Psoas muscle (tissue), 8 donors: ENCODE measurements at places on chromosomes 16 and 17.

DNA sequence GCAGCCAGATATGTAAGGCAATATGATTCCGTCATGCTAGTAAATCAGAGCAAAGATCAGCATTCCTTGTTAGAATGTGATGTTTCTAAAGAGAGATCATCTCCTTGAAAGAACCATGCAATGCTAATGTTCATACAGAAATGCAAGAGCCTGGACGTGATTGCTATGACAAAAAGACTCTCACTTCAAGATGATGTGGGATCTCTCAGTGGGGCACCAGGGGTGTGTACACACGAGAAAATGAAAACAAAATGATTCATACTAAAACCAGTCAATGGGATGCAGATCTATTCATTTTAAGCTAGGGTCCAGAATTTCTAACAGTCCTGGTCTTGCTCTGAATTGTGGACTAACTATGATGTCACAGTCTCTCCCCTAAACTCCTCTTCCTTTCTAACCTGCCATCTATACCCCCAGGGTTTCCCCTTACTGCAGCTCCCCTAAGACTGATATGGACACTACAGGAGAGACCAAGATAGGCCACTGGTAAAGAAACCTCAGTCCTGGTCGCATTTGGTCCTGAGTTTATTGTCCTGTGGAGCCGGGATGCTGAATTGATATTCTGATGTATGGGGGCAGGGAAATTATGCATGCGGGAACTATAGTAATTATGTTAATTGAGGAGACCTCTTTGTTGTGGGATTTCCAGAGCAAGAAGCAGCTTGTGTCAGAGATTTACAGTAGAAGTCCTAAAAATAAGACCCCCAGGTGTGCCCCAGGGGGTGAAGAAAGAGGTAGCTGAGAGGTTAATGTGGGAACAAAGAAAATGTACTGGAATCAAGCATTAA lies 179.0 kb downstream of the PMP22 start:
- no peak for DNase-seq

DNA sequence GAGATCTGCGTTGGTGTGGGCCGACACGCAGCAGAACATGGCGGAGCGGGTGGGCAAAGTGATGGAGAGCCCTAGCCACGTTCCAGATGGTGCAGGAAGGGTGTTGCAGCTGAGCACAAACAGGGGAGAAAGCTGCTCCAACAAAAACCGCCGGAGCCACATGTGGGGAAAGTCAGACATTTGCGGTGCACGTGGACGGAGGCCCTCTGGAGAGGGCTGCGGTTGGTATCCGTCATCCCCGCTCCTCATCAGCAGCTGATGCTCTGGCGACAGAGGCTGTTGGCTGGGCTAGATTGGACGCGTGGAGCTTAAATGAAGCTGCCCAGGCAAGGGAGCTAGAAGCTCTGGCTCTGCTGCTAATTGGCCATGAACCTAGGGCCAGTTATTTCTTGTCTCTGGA lies 43.5 kb upstream of the ADCY9 start:
- DNase-seq = no peak

GRCh38 chr17:42855048-42855596 lies 4.1 kb downstream of the AOC3 start:
- DNase-seq = no peak

GRCh38 chr16:76409706-76410105 lies 132.5 kb downstream of the CNTNAP4 start:
- no peak for DNase-seq

DNA sequence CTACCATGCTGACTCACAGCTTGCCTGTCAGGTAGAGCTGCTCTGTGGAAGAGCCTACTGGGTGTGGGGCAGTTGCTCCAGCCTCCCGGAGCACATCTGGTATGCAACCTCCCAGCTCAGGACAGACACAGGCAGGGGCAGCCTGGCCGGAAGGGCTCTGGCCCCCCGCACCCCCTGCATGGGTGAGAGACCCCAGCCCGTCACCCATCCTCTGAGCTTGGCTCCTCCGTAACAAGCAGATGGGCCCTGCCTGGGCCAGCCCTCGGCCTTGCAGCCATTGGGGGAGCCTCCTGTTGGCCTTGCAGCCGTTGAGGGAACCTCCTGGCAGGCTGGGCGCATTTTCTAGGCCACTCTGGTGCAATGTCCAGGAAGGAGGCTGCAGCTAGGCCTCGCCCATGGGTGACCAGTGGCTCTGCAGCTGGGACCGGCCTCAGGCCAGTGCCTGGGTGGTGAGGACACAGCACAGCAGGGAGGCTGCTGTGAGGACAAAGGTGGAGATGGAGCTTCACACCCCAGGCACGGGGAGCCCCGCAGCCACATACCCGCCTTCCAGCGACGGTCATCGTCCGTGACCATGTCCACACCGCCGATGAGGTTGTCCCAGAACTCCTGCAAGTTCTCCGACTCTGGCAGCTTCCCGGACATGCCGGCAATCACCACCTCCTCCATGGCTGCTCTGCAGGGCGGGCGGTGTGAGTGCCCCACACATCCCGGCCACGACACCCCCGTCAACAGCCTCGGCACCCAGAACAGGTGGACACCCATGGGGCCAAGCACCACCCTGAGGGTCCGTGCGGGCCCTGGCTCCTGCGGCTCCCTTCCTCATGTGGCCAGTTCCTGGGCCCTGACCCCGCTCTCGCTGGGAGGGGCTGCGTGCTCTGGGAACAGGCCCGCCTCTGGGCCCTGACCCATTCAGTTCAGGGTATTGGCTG lies 2.0 kb downstream of the FASN start:
- peak; percentile 55 for DNase-seq

- no peak for DNase-seq
Measured at GRCh38 chr17:63780507-63780906, 6.5 kb downstream of the DDX42 start.

DNA sequence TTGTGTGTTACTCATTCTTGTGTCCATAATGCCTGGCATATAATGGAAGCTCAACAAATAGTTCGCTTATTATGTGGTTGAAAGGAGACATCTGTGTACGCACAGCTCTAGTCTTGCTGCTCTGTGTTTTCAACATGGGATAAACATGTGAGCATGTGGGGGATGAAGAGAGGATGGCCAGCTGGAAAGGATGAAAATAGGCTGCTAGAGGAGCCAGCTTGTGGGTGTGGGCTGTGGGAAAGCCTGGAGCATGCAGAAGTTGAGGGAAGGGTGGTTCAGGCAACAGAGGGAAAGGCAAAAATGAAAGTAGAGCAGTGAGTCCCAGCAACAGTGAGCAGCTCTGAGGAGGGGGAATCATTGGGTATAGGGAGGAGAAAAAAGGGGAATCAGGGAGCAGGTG lies 324.6 kb upstream of the CDH11 start:
- DNase-seq = no peak

GRCh38 chr17:2863204-2863603 lies 67.0 kb downstream of the RAP1GAP2 start:
- no peak for DNase-seq

DNA sequence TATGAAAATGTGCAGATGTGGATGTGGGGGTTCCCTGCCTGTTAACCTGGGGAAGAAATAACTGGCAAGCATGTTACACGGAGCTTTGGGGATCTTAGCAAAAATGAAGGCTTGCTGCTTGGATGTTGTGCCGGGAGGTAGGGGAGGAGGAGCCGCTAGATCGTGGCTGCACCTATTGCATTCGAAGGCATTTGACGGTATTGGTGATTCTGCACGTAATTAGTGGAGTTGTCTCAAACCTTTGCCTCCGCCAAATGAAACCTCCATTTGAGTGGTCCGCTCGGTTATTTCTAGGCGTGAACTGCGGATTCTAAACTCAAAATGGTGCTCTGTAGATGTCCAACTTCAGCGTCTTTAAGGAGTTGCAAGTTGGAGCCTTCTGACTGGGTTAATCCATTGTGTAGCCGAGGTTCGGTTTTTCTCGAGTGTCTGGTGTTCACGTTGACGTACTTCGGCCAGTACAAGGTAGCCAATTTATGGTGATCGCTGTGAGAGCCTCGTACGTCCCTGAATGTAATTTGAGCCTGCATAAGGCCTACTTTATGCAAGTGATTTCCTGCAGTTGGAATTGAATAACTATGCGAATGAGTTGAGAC lies 1.5 kb downstream of the TNRC6C start:
- no peak for DNase-seq

DNA sequence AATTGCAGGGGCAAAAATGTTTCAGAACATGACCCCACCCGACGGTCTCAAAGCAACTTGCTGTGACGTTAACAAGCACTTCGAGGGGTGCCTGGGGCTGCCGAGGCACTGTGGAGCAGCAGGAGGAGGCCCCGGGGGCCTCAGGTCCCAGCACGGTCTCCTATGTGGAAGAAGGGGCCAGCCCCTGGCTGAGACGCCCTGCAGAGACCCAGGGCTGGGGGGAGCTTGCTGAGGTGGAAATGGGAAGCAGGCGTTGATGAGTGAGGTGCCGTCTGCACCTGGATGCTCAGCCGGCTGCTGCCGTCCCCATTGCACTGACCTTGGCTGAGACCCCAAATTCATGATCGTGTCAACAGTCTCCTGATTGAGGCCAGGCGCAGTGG lies 46.5 kb downstream of the NT5M start:
- DNase-seq = no peak

GRCh38 chr17:14792746-14793145 lies 472.4 kb downstream of the PMP22 start:
- DNase-seq = no peak

DNA sequence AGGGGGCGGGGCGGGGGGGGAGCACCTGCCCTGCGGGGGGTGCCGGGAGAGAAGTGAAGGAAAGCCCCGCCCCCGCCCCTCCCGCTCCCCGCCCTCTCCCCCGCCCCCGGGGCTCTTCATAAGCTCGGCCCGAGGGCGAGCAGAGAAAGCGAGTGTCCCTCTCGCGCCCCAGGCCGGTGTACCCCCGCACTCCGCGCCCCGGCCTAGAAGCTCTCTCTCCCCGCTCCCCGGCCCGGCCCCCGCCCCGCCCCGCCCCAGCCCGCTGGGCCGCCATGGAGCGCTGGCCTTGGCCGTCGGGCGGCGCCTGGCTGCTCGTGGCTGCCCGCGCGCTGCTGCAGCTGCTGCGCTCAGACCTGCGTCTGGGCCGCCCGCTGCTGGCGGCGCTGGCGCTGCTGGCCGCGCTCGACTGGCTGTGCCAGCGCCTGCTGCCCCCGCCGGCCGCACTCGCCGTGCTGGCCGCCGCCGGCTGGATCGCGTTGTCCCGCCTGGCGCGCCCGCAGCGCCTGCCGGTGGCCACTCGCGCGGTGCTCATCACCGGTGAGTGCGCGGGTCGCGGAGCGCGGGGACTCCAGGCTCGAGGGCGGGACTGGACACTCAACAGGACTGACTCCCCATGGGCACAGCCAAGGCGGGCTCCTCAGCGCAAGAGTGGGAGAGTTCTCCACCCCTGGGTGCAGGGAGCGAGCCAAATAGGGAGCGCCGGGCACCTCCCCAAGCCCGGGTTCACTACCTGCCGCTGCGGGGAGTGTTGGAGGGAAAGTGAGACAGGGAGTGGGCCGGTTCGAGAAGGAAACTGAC lies at the start of gene HSD11B2:
Gene HSD11B2 (plus strand): TSS at position 145 of the 798 bp plus-strand sequence. CDS start 128 bp downstream, at position 273.
- peak; percentile 82 for DNase-seq

- DNase-seq = no peak
Measured at GRCh38 chr17:49676276-49676868, 1.5 kb downstream of the SPOP start.

DNA sequence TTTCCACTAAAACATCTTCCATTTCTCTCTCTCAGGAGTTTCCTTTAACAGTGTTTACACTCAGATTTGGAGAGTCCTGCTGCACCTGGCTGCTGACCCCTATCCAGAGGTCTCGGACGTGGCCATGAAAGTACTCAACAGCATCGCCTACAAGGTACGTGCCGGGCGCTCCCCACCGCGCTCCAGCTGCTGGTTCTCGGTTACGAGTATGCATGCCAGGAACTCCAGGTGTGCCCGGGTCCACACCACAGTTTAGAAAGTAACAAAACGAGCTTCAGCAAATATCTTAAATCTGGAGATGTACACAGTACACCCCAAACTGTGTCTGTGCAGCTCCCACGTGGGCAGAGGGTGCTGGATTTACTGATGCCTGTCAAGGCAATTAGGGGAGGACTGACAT lies 82.9 kb upstream of the CHMP6 start:
- DNase-seq = peak; percentile 9

DNA sequence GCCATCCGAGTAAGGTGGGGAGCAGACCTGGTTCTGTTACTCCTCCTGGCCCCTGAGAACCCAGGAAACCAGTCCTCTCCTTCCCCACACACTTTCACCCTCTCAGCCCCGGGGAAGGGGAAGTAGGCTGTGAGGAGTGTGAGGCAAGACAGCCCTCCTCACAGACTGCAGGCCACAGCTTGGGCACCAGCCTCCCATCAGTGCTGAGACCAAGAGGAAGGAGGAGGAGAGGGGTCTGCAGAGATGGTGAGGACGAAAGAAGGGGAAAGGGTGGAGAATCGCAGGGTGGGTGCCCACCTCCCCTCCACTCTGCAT lies 7.0 kb downstream of the G6PC3 start:
- no peak for DNase-seq

DNA sequence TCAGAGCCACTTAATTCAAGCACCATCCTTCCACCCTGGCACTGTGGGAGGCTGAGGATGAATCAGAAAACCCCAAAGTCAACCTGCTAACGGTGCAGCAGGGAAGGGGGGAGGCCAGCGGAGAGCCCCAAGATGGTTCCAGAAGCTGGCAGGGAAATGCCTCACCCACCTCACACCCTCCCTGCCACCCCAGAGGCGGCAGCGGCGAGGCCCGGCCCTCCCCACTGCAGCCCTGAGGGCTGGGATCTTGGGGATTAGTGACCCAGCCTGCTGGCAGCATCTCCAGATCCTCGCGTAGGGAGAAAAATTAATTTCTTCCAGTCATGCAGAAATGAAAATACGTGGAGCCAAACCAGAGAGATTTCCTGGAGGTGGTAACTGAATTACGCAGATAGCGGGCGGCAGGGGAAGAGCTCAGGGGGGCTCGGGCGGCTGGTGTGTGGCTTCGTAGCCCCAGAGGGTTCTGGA lies 38.2 kb downstream of the CBFA2T3 start:
- DNase-seq = peak; percentile 14

GRCh38 chr16:17416461-17417311 lies 54.1 kb downstream of the XYLT1 start:
- no peak for DNase-seq

DNA sequence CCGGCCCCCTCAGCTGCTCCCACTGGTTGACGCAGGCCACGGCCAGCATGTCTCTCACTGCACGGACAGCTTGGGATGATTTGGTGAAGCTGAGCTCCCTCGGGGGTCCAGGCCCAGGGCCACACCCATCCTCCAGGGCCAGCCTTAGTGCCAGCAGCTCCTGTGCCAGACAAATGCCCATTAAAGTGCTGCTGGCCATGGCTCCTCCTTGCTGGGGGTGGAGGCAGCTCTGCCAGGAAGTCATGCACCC lies 2.5 kb downstream of the TRIM47 start:
- peak; percentile 68 for DNase-seq

- peak; percentile 64 for DNase-seq
Measured at GRCh38 chr16:73054125-73054484, 6.2 kb upstream of the ZFHX3 start.

- DNase-seq = no peak
Measured at GRCh38 chr17:7363311-7363710, 8.4 kb downstream of the TMEM95 start.

DNA sequence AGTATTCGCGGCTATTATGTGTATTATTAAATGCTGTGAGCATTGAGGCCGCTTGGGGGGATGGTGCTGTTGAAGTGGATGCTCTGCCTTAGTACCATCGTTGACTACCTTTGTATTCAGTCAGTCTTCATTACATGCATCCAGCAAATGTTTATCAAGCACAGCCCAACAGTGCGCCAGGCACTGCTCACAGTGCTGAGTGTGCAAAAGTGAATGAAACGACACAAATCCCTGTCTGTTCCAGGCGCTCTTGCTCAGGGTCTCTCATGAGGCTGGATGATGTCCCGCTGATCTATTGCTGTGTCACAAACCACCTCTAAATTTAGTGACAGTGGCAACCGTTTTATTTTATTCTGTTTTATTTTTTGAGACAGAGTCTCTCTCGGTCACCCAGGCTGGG lies 53.8 kb downstream of the OTOA start:
- DNase-seq = no peak

- no peak for DNase-seq
Measured at GRCh38 chr17:16504984-16505383, 13.0 kb upstream of the LRRC75A start.
